ENCODE measurements at places on chromosomes 6 and 20.

- no peak for DNase-seq
Observed at GRCh38 chr6:108027056-108027455, 47.5 kb downstream of the OSTM1 start.

GRCh38 chr20:53957451-53958172, 112.8 kb downstream of the BCAS1 start:
- DNase-seq, result no peak

- DNase-seq, result no peak
Observed at GRCh38 chr6:56845032-56845431, 109.9 kb upstream of the BEND6 start.

- DNase-seq, result peak; percentile 94
Observed at GRCh38 chr20:7497985-7498384, 442.3 kb downstream of the HAO1 start.

DNA sequence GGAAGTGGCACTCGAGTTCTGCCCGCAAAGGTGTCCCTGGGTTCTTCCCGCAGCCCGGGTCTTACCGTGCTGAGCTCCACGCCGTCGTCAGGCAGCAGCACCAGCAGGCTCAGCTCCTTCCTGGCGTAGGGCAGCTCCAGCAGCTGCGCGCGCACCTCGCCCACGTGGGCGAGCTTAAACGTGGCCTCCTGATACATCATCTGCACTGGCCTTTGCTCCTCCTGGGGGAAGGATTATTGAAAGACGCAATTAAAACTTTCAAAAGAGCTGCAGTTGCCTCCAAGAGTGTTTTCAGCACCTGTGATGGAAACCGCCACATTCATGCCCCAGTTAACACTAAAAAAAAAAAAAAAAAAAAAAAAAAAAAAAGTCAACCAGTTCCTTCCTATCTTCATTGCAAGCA, 11.3 kb downstream of the SERPINB9 start:
- DNase-seq, result no peak
